ENCODE measurements at places on chromosomes 3 and 15.

GRCh38 chr3:112640930-112641801, at the start of gene CCDC80:
CCDC80 (minus strand) TSS chr3:112641143; CDS start chr3:112639905, 1,238 bp downstream.
- no peak for DNase-seq

- no peak for DNase-seq
Observed at GRCh38 chr3:98048586-98048985, 13.5 kb upstream of the GABRR3 start.

DNA sequence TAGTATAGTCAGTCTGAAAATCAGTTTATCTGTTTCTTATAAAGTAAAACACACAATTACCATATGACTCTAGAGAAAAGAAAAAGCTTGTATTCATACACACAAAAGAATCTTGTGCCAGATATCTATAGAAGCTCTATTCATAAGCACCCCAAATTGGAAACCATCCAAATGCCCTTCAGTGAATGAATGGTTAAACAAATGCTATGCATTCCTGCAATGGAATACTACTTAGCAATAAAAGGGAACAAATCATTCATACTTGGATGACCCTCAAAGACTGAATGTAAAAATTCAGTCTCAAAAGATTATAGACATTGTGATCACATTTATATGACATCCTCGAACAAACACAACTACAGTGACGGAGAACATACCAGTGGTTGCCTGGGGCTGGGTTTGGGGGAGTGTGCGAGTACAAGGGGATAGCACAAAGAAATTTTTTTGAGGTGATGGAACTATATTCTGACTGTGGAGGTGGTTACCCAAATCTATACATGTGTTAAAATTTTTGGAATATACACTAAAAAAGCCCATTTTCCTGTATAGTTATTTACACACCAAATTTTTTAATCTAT, 680.6 kb downstream of the NTRK3 start:
- DNase-seq, result no peak

DNA sequence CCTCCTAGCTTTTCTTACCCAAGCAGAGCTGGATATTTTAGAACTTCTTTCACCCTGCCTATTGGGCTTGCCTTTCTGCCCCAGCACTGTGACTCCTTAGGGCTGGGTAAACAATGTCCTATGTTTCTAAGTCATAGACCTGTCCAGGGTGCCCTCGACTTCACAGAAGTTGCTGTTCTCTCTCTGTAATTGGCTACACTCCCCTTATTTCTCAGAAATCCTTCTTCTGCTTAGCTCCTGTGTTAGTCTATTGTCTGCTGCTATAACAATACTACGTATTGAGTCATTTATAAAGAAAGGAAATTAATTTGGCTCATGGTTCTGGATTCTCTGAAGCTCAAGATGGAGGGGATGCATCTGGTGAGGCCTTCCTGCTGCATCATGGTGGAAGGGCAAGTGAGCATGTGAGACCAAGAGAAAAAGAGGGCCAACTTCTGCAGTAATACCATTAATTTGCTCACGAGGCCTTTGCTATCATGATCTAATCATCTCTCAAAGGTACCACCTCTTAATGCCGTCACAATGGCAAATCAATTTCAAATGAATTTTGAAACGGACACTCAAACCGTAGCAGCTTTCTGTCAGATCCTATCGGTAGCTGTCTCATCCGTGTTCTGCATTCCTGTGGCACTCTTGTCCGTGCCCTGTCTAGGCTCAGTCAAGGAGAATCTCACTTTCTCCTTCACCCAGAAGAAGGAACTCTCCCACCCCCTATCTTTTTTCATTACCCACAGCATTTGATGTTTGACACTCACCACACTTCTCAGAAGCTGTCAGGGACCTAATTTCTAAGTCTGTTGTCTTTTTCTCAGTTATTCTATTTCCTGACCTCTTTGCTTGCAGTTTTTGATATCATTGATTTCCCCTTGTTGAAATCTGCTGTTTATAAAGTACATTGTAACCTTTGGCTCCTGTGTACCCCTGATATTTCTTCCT, 22.3 kb upstream of the GPR171 start:
- DNase-seq, result no peak

GRCh38 chr15:79887054-79887930, 9.5 kb downstream of the MTHFS start:
- DNase-seq, result no peak

- no peak for DNase-seq
Observed at GRCh38 chr3:51908026-51908425, 4.9 kb upstream of the IQCF1 start.

GRCh38 chr3:146035366-146035765, 125.6 kb downstream of the PLOD2 start:
- no peak for DNase-seq

GRCh38 chr15:75723171-75723846, 10.7 kb upstream of the CSPG4 start:
- no peak for DNase-seq

GRCh38 chr15:98785807-98786621, 137.7 kb downstream of the IGF1R start:
- no peak for DNase-seq

GRCh38 chr3:173529062-173529711, 131.6 kb downstream of the NLGN1 start:
- DNase-seq, result no peak

DNA sequence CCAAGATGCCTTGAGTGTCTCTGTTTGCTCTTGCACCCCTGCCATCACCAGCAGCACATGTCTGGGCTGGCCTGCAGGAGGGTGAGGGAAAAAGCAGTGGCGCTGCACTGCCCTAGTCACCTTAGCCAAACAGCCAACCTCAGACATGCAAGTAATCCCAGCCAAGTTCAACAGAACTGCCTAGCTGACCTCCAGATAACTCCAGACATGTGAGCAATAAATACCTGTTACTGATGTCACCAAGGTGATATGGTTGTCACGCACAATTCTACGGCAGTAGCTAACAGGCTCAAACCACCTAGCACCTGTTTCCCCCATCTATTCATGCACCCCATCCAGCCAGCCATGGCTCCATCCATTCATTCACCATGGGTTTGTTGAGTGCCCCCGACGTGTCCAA, 99.9 kb downstream of the SRGAP3 start:
- DNase-seq, result no peak

DNA sequence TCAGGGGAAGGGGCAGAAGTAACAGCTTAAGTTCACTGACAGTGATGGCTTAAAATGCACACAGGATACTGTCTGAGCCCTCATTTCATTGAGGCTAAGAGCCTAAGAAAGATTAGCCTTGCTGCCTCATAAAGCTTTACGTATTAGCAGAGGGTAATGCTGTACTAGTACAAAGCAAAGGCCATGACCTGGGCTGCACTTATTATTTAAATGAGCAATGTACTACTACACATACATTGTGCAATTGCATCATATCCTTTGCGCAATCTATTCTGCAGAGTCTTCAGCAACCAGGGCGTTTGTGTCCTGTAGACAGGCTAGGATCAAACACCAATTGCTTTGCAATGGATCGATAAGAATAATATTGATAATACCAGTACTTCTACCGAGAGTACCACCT, 221.8 kb downstream of the TPRG1 start:
- no peak for DNase-seq

GRCh38 chr3:8581806-8582445, 62.7 kb downstream of the SSUH2 start:
- DNase-seq, result no peak

DNA sequence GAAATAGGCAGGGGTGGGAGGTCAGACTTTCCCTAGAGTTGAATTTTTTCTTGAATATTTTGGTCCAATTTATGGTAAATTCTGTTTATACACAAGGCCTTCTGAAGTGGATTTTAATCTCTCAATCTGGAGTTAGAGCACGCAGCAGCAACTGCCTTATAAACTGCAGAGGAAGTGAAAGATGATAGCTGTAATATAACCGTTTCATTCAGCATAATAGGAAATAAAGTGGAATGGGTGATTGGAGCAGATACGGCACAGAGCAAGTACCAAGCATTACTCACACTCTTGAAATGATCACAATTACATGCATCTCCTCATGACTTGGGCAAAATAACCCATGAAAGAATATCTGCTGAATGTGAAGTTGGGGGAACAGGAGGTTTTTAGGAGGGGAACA, 106.8 kb downstream of the ARRDC4 start:
- no peak for DNase-seq

DNA sequence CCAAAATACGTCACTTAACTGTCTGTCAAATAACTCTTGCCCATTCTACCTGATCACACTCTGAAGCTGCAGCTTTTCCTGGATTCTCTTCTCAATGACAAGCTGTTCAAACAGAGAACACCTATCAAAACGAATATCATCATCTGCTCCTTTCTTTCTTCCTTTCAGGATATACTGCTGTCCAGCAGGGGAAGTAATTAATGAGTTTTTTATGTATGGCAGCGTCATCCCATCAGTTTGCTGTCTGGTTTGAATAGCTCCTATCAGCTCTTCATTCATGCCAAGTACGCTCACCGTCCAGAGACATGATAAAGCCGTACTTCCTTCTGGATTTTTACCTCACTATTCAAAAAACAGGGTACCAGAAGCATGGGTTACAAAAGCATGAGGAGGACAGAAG, at the start of gene CHRM5:
TSS of gene CHRM5 (plus strand) at position 274 of the 400 bp plus-strand sequence. CDS start 94,221 bp downstream, outside the sequence.
- no peak for DNase-seq
